ENCODE measurements at places on chromosomes 3 and 15.

GRCh38 chr3:38331257-38332022 lies 15.1 kb upstream of the XYLB start:
- no peak for DNase-seq

- no peak for DNase-seq
These were observed 236.7 kb upstream of the WNT5A start for GRCh38 chr3:55723653-55724406.

DNA sequence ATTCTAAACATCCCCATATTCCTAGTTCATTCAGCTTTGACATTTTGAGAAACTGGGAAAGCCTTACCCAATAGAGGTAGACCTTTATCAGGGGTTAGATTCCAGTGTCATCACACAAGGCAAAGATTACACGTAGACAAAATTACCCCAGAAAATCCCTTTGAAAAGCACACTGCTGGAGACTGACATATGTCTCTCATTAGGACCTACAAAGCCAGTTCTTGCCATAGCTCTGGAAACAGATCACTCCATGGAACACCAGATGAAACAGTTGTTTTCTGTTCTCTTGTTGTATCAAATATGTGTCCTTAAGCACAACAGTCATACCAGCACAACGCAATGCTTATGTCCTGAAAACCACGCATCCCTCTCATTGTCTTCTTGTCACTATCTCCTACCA lies 44.7 kb downstream of the RARB start:
- no peak for DNase-seq

- DNase-seq = no peak
These were observed 50.1 kb downstream of the STARD5 start for GRCh38 chr15:81273855-81274254.

All from activated gamma-delta T cell (primary cell).